ENCODE measurements at places on chromosomes 1 and 21.

DNA sequence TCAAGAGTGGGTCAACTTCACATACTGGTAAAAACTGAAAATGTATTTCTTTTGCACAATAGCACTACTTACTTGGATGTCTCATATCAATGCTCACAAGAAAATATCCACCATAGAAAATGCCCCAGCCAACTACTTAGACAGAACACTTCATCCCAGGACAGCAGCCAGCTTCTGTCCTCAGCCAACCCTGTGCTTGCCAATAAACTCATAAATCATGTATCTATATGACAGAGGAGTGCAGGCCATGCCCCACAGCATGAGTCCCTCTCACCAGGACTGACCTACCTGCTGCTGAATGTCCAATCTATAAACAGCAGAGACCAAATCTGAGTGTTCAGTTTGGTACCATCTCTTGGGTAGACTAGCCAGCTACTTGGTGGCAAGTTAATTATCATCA, 179.3 kb downstream of the OMA1 start:
- DNase-seq, result no peak

- no peak for DNase-seq
Observed at GRCh38 chr1:230568008-230568407, 74.3 kb upstream of the COG2 start.

DNA sequence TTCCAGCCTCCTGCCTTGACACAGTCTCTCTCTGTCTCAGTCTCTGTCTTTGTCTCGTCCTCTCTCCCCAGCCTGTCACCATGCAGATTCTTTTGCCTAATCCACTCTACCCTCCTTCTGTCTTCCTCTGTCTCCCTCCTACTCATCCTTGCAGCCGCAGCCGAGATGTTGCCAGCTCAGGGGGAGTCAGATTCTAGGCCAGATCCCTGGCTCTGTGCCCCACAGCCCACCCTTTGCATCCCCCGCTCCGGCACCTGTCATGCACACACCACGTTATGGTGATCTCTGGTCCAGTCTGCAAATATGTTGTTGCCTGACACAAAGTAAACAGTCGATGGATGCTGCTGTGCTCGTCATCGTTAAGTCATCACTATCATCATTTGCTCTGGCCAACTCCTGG, 35.5 kb upstream of the IGSF21 start:
- no peak for DNase-seq

- DNase-seq, result no peak
Observed at GRCh38 chr1:163650624-163651023, 328.9 kb downstream of the NUF2 start.

DNA sequence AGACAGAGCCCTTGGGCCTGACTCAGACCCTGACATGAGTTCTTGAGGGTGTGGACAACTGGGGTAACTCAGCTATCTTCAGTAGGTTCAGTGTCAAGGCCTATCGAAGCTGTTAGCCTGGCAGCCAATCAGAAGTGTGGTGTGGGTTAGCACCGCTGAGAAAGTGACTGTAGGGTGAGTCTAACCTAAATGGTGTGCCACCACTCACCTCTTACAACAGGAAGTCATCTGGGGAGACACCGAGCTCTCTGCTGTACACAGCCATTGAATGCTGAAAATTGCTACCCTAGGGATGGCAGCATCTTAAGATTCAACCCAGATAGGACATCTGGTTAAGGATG, 44.6 kb downstream of the RASSF5 start:
- DNase-seq, result no peak

DNA sequence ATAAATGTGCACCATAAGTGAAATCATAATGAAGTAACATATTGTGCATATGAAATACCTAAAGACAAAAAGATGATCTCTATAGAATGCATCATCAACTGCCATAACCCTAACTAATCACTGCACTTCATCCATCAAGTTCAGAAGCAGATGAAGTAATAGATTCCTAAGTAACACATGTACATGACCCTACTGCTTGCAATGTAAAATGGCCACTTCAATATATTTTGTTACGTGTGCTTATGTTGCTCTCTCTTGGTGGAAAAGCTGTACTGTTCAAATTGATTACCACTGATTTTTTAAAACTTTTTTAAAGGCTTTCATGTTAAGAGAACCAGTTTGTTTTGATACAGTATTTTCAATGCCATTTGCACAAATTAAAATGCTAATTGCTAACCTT, 141.8 kb downstream of the TTLL7 start:
- peak; percentile 37 for DNase-seq

- no peak for DNase-seq
Observed at GRCh38 chr1:53890522-53890941, 935 bp upstream of the YIPF1 start.
